ENCODE measurements at places on chromosomes 6 and 20.

DNA sequence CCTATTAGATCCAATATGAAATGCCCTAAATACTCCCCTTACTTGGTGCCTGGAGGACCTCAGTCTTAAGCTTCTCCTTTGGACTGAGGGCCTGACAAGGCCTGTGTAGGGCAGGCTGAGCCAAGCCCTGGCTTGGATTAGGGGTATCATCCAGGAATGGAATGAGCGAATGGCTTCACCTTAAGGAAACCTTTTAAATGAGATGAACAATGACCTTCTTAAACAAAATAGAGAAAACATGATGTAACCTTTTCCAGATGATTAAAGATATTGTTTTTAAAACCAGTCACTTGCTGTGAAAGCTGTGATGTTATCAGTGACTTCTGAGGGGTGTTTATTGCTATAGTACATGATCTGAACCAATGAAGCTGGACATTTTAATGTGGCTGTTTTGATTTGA is 55.5 kb downstream of the TRAF3IP2 start:
- no peak for DNase-seq

GRCh38 chr6:80523010-80523409 is 416.5 kb downstream of the BCKDHB start:
- DNase-seq = no peak

DNA sequence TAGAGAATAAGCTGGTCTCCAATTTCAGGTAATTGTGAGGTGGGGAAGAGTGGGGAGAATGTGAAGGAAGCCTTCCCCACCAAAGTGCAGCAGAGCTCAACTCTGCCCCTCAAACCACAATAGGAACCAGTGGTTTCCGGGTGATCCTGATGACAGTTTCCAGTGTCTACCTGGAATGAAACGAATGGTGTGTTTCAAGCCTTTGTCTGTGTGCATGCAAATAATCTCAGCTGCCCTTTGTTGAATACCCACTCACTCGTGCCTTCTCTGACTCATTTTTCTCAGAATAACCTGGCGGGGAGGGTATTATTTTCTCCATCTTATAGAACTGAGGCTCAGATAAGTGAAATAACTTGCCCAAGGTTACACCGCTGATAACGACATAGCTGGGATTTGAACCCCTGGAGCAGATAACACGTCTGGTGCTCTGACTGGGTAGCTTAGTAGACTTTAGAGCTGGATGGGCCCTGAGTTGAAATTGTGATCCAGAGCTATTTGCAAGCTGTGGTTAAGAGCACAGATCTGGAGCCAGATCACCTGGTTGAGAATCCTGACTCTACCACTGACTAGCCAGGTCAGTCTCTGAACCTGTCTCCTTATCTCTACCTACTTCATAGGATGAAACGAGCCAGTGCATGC is 85.1 kb downstream of the EYA2 start:
- DNase-seq = no peak

- DNase-seq = no peak
Measured at GRCh38 chr6:15929685-15930084, 199.2 kb upstream of the MYLIP start.

- DNase-seq = no peak
Measured at GRCh38 chr6:145603991-145604390, 131.3 kb downstream of the EPM2A start.

- DNase-seq = no peak
Measured at GRCh38 chr6:89214197-89214596, 3.0 kb downstream of the GABRR1 start.

DNA sequence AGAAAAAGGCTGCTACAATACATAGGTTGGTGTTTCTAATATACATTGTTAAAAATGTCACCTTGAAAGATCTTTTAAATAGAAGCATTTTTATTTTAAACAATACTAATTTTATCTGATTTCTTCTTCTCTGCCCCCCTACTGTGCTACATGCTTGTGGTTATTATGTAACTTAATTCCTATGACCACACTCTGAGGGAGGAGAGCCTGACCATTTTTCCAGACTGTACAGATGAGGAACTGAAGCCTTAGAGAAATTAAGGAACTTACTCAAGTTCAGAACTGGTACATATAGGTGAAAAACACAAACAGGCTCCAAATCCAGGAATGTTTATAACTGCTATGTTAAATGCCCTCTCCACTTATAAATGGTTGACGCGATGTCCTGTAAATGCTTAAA is 43.4 kb upstream of the ARHGAP18 start:
- DNase-seq = no peak

GRCh38 chr6:106885679-106886078 is 88.8 kb downstream of the CD24 start:
- no peak for DNase-seq

DNA sequence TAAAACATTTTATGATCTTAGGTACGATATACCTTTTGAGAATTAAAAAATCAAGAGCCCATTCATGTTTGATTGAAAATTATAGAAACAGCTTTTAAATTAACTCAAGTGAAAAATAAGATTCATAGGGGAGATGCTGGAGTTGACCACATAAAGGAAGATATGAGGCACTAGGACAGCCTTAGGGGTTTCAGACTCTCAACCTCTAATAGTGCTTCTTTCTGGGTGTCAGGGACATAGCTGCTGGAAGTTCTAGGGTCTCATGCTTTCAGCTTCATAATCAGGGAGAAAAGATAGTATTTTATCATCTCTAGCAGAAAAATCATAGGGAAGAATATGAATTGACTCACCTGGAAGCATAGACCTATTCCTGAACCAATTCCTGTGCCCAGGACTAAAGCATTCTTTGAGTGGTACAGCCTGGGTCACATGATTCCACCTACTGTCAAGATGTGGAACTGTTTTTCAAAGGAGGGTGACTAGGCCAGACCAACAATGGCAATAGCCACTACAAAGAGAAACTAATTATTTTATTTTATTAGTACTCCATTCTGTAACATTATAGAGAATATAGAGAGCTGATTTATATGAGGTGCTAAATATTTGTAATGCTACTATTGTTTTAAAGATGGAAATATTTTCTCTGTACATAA is 27.8 kb upstream of the CENPW start:
- DNase-seq = no peak

- DNase-seq = no peak
Measured at GRCh38 chr6:94071835-94072234, 652.5 kb upstream of the EPHA7 start.
